IMR-90 (cell line): ENCODE measurements at places on chromosomes 11 and 22.

- DNase-seq: no peak
Observed at GRCh38 chr22:32617903-32618302, 143.3 kb downstream of the FBXO7 start.

- peak; percentile 52 for DNase-seq
Observed at GRCh38 chr11:124481365-124482323, 36.1 kb upstream of the OR8B8 start.

- DNase-seq: peak; percentile 21
Observed at GRCh38 chr11:57318178-57318577, 6.6 kb downstream of the TNKS1BP1 start.

DNA sequence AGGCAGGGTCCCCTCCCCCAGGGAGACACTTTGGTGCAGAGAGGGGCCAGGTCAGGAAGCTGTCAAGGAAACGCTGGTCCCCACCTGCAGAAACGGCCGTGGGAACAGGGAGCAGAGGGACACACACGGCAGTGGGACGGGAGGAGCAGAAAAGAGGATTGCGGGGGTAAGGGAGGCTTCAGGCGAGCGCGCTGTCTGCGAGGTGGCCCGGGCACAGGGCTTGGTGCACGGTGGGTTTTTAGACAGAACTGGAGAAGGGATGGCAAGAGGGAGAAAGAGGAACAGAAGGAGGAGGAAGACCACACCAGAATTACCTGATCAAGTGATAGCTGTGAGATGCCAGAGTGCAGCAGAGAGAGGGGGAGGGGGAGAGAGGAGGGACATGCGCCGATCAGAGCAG lies 6.0 kb upstream of the KLHL35 start:
- DNase-seq: no peak

GRCh38 chr11:6646918-6647679 lies 8.5 kb downstream of the DCHS1 start:
- peak; percentile 56 for DNase-seq

GRCh38 chr11:68829581-68829980 lies 12.1 kb downstream of the CPT1A start:
- no peak for DNase-seq

- DNase-seq: no peak
Observed at GRCh38 chr11:79192836-79193235, 248.0 kb downstream of the TENM4 start.

GRCh38 chr11:33413301-33413700 lies 156.1 kb downstream of the HIPK3 start:
- no peak for DNase-seq

- peak; percentile 59 for DNase-seq
Observed at GRCh38 chr11:44133335-44133946, 38.0 kb downstream of the EXT2 start.

DNA sequence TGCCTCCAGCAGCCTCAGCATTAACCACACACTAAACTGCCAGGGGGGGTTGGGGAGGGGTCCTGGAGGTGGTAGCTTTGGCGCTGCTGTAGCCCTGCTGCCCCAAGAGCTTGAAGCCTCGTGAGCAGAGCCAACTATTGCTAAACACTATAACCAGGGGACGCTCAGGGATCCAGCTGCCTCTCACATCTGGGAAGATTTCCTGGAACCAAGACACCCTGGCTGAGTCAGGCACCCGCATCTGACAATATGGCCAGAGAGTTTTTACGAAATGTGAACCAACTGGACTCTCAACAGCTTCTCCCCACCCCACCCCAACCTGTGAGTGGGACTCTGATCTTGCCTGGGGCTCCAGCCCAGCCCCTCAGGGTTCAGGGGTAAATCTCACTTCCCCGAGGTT lies 14.3 kb downstream of the C1QTNF6 start:
- no peak for DNase-seq

- no peak for DNase-seq
Observed at GRCh38 chr11:5265832-5266231, 3.9 kb downstream of the HBE1 start.

GRCh38 chr11:79439886-79440570 lies 802 bp downstream of the TENM4 start:
- no peak for DNase-seq

- DNase-seq: no peak
Observed at GRCh38 chr11:45057938-45058646, 88.3 kb upstream of the PRDM11 start.

DNA sequence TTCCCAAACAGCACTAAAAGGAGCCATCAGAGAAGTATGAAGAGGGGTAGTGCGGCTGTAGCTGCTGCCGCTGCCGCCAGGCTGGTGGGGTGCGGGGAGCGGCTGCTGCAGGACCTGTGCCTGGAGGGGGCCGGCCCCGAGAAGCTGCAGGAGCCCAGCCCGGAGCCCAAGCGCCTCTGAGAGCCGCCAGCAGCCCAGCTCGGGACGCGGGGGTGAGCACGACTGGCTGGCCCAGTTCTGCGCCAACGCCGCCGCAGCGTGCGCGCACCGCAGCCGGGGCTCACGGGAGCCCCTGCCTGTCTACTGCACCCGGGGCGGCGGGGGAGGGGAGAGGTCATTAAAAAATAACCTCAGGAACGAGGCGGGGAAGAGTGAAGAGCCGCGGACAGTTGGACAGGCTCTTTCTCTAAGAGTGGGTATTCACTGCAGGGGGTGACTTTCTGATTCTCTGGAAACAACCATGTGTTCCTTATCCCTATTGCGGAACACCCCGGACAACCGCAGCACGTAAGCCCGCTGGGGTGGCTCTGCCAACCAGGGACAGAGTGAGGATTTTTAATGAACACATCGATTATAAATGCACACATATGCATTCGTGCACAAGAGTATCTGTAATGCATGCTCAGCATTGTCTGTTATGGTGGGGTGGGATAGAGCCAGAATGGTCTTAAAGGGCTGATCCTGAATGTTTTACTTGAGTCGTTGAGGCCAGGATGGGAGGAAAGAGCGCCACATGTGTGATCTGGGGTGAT lies 453 bp downstream of the GAS2 start:
- DNase-seq: peak; percentile 1

DNA sequence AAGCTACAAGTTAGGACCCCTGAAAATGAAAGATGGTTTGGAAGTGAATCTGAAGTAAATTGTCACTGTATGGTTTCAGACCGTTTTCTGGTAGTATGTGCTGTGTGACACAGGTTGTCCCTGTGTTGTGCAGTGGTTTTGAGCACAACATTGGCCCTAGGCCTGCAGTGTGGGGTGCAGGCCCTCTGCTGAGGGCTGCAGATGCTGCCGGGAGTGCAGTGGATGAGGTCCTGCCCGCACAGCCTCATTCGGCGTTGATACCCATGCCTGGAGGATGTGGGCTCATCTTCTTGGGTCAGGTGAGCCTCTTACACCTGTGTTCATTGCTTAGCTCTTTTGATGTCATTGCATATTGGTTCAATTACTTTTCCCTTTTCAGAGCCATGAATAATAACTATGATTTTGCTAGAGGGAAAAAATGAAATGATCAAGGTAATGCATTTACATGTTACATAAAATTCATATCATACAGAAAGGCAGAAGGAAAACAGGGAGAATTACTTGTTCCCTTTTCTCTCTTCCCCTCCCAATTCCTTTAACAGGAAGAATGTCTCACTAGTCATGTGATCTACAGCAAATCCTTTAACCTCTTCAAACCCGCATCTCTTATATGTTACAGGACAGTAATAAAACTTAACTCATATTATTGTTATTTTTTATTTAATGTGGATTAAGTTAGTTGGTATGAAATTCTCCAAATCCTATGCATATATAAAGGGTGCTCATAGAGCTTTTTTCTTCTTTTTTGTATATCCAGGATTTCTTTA lies 48.7 kb downstream of the PTPRJ start:
- DNase-seq: peak; percentile 26

- DNase-seq: no peak
Observed at GRCh38 chr11:64810891-64811272, 531 bp upstream of the MEN1 start.
